Cardiac ventricle fibroblast (primary cell): ENCODE measurements at places on chromosomes 7 and 10. TPM values are rescaled to one million over a fixed set of nuclear protein-coding genes. Genes with fewer than 3 reads are reported as not detected.

Gene AFAP1L2
- total RNA-seq = 3.1 and 3.5 TPM in 2 replicates

Gene OPALIN
- not detected in 2 replicates for total RNA-seq

Gene FBH1
- total RNA-seq = 62.3 and 62.8 TPM in 2 replicates

Gene MYO1G
- not detected in 2 replicates for total RNA-seq

Gene CC2D2B
- not detected in 2 replicates for total RNA-seq

Gene DUSP5
- total RNA-seq = 4.5 and 6.9 TPM in 2 replicates
